ENCODE measurements at places on chromosomes 11 and 22.

DNA sequence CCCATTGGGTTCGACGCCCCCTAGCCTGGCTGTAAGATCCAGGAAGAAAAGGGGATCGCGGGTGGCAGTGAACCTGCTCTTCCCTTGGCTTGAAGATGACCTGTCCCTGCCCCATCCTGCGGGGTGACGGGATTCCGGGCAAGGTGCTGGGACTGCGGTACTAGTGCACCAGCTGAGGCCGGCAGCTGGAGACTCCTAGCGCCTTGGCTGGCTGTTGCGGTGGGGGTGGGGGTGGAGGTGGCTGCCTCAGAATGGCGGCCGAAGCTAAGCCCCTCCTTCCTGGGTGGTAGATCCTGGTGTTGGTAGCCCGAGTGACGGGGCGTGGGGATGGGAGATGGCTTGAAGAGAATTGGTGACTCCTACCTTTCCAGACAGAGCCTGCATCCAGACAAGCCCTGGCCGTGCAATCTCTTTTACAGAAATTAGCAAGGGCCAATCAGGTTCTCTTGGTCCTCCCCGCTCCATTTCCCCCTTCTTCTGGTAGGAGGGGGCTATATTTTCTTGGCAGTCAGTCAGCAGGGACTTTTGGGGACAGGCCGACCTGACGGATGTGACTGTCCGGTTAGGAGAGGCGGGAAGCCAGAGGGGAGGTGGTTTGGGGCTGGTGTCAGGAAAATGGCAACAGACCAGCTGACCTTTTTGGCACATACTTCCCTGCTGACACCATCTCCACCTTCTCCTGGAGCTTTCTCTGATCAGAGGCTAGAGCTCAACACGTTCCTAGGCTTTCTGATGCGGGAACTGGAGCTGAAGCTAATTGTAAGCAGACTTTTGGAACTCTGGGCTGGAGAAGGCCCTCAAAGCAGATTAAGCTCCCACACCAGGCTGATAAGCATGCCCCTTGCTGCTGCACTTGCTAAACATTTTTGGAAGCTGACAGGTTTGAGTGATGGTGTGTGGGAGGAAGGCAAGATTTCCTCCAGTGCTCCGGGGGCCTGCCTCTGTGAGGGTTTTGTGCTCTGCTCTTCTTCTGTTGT, 2.0 kb downstream of the NAV2 start:
- DNase-seq, result no peak

DNA sequence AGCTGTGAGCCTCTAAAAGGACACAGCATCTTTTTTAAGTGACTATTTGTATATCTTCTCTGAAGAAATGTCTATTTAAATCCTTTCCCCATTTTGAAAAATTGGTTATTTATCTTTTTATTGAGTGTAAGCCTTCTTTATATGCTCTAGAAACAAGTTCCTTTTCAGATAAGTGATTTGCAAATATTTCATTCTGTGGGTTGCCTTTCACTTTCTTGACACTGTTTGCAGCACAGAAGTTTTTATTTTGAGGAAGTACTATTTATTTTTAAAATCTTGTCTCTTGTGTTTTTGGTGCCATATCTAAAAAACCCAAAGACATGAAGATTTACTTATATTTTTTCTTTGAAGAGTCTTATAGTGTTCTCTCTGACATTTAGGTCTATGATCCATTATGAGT, 40.1 kb upstream of the LYVE1 start:
- no peak for DNase-seq

GRCh38 chr11:75780888-75781287, 12.3 kb downstream of the DGAT2 start:
- no peak for DNase-seq

- DNase-seq, result no peak
Observed at GRCh38 chr11:72534371-72535193, 100.3 kb upstream of the CLPB start.

DNA sequence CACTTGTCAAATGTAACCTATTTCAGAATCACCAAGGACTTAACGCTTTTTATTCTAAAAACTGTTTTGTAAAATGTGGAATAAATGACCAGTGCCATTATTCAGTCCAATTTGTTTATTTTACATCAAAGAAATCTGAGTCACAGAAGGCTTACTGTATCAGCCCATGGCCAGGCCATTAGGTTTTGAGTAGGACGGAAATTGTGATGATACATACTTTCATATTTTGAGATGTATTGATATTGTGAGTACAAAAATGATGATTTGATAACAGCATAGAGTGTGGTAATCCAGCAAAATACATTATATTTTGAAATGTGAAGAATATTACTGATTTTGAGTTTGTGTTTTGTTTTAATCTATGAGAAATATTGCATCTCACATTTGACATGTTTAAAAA, 81.1 kb downstream of the PIWIL3 start:
- no peak for DNase-seq

GRCh38 chr11:57248780-57249383, 11.8 kb upstream of the APLNR start:
- no peak for DNase-seq

GRCh38 chr11:125287491-125288210, 123.1 kb downstream of the PKNOX2 start:
- DNase-seq, result no peak

- no peak for DNase-seq
Observed at GRCh38 chr11:6646071-6646470, 9.5 kb downstream of the DCHS1 start.

GRCh38 chr22:31575190-31575589, 78.9 kb downstream of the SFI1 start:
- no peak for DNase-seq

DNA sequence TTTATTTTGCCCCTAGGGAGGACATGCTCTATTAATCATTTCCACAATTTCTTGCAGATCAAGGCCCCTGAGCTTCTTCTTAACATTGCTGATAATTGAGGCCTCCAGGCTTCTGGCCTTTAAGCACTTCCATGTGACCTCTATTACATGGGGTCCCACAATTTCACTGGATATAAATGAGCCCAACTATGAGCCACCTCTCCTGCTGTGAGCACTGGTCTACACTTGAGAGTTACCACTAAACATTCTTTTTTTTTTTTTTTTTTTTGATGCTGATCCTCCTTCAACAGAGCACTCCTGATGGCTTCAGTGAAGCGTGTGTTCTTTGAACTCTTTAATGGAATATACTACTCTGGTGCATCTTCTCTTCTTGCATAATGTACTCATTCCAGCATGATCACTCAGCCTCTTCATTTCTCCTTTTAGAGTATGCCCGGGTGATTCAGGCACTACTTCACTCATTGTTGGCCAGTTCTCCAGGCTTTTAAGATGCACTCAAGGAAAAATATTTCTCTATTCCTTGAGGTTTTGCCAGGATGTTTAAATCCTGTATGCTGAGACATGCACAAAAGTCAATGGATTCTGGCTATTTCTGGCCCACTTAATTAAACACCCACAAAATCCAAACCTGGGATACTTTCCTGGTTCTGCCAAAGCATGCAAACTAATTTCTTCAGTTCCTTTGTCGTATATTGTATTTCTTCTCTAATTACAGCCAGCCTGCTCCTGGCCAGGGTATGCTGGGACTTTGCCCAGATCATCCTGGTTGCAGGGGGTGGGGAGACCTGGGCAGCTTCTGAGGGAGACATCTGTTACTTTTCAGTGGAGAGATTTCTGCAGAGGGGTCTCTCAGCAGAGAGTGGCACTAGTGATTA, 257.8 kb upstream of the LUZP2 start:
- no peak for DNase-seq

GRCh38 chr11:76214968-76215548, 8.8 kb upstream of the WNT11 start:
- no peak for DNase-seq

DNA sequence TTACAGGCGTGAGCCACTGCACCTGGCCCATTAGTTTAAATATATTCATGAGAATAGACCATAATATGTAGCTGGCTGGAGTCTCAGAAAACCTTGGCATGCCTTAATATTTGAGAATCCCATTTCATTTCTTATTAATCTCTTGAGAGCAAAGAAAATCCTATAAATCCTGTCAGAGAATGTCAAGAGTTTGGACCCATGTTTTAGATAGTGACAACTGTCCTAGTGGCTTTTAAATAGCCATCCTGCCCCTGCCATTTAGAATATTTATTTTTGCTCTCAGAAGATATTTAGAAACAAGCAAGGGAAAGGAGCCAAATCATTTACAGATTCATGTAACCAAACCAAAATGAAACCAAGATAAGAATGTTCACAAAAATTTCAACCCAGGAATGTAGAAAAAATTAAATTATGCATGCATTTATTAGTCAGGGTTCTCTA, 107.2 kb downstream of the SWAP70 start:
- DNase-seq, result no peak

All from central memory CD8-positive, alpha-beta T cell (primary cell).